ENCODE measurements at places on chromosomes 16 and 17.

GRCh38 chr17:43418441-43419374 is 19.9 kb downstream of the ARL4D start:
- DNase-seq = no peak

GRCh38 chr16:61148930-61149329 is 887.3 kb downstream of the CDH8 start:
- no peak for DNase-seq

DNA sequence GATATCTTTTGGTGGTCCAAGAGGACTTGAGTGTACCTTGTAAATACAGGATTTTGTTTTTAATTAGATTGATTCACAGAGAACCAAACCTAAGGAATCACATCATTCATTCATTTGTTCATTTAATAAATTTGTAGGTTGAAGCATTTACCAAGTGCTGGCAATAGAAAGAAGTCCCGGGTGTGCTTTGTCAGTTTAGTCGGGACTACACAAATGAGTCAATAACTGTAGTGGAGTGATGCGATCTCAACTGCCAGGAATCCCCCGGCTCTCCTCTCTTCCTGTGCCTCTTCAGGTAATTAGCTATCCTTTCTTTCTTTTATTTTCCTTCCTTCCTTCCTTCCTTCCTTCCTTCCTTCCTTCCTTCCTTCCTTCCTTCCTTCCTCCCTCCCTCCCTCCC is 1.4 kb upstream of the WWOX start:
- DNase-seq = no peak

DNA sequence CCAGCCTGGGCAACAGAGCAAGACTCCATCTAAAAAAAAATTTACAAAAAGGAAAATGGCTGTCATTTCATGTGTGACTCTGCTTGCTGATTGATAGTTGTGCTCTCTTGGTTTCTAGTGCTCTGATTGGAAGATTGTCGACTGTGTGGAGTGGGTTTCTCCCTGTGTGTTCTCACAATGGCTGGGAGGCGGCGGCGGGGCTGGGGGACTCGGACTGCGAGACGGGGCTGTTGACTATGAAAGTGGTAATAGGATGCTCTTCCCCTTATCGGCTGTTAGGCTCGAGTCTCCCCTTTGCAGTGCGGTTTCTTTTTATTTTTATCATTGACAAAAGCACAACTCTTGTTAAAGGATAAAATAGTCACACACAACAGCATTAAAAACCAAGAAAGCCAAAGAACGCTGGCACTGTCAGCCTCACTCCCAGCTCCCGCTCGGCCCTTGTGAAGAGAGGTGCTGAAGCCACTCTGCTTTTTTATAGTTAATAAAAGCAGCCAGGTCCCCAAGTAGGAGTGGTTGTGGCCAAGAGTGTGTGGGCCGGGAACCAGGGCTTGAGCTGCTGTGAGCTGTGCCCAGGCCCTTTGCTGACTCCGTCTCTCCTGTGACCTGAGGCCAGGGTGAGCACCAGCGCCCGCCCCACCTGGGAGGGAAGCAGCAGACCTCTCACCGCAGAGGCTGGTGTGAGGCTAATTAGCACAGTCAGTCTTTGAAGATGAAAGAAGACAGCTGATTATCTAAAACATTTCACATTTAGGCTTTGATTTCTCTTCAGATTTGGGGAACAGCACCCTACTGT is 36.5 kb downstream of the TBCD start:
- DNase-seq = no peak

DNA sequence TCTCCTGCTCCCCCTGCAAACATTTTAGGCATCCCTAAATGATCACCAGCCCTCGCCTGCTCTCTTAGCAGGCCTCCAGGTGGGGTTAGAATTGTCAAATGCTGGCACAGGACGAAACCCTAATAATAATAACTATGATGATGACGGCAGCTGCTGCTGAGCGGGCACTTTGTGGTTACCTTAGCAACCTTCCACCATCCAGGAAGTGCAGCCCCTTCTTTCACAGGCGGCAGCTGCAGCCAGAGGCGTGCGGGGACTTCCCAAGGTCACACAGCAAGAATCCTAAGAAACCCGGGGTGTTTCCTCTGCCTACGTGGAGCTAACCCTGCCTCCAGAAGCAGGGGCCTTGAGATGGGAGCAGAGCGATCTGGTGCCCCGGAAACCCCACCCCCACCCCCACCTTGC is 22.4 kb upstream of the EIF1 start:
- DNase-seq = peak; percentile 66

DNA sequence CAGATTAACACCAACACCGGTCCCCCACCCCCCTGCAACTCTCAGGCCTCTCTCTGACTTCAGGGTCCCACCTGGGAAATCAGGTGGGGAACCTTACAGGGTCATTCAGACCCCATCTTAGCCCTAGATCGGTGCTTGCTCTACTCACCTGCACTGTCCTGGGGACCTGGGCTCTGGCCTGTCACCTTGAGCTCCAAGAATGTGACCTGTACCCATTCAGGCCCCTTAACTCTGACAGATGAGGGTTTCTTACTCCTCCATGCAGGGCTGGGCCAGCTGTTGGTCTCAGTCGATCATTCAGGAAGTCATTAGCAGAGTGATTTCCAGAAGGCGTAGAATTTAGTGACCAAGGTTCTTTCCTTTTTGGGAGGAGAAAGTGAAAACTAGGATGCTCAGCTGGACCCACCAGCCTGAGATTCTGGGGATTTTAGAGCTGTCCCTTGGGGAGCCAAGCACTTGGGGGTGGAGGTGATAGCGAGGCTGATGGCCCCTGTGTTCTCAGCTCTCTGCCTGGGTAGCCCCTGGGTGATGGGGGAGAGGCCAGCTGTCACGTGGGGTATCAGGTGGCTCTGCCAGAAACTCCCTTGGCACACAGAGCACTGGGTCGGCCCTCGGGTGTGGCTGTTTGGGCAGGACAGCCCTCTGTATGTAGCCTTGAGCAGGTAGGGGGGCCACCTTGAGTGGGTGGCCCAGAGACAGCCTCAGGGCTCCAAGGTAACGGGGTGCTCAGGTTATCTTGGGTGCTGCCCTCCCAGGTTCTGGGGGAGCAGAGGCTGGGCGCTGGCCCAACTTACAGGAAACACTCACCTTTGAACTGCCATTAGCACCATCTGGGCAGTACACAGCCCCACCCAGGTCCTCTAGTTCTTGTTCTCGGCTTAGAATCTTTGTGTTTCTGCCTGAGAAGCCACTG is 724 bp downstream of the MVP start:
- peak; percentile 41 for DNase-seq

DNA sequence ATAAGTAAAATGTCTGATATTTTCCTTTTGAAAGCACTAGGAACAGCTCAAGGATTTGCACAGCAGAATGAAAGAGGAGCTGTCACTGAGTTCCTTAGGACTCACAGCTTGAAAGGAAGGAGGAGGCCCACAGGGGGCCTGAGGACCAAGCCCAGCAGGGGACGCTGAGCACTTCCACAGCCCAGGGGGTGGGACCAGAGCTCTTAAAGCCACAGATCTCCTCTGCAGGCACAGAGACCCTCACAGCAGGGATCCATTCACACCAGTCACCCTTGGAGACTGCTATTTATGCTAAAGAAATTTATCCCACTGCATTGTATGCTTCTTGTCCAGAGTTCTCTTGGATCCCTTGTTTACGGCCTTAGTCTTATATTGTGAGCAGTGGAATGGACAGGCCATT is 253.3 kb downstream of the STX8 start:
- DNase-seq = no peak

DNA sequence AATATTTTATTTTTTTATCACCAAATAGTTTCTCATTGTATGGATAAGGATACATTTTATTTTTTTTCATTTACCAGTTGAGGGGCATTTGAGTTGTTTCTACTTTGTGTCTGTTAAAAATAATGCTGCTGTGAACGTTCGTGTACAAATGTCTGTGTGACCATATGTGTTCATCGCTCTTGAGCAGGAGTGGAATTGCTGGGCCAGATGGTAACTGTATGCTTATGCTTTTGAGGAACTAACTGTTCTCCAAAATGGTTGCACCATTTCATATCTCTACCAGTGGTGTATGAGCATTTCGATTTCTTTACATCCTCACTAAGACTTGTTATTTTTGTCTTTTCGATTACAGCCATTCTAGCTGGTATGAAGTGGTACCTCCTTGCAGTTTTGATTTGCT is 212.5 kb upstream of the N4BP1 start:
- no peak for DNase-seq

DNA sequence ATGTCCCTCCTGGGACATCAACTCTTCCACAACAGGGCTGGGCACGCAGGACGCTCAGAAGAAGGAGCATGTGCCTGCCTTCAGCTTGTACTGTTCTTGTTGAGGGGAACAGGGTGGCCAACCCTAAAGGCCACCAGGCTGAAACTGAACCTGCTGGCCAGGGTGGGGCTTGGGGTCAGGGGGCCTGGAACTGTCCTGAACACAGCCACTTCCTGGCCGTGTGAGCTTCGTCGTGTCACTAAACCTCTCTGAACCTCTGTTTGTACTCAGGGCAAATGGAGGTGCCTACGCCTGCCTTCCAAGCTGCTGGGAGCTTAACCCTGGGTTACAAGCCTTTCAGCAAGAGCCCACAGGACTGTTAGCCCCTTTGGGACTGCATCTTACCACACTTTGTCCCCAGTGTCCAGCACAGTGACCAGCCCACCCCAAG is 6.7 kb downstream of the ARHGAP27 start:
- no peak for DNase-seq

DNA sequence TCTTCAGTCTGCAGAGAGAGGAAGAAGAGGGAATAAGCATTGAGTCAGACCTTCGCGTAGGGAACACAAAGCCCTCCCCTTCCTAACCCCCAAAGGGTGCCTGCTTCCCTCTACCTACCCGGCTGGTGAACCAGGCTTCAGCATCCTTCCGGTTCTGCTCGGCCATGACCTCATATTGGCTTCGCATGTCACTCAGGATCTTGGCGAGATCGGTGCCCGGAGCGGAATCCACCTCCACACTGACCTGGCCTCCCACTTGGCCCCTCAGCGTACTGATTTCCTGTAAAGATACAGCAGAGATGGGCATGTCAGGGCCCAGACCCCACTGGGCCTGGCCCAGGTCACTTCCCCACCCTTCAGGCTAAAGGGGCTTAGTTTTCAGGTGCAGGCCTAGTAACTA is 3.8 kb downstream of the KRT19 start:
- no peak for DNase-seq

- DNase-seq = no peak
Observed at GRCh38 chr17:81984773-81985410, 7.5 kb downstream of the ASPSCR1 start.

DNA sequence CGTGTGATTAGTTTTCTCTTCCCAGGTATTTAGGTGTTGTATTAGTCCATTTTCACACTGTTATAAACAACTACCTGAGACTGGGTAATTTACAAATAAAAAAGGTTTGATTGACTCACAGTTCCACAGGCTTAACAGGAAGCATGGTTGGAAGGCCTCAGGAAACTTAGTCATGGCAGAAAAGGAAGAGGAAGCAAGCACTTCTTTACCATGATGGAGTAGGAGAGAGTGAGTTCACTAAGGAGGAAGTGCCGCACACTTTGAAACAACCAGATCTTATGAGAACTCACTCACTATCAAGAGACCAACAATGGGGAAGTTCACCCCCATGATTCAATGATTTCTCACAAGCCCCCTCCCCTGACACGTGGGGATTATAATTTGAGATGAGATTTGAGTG is 1343.7 kb upstream of the GOT2 start:
- no peak for DNase-seq

GRCh38 chr16:7257016-7257415 is 75.6 kb upstream of the RBFOX1 start:
- no peak for DNase-seq

- DNase-seq = no peak
Observed at GRCh38 chr16:68486502-68487202, 38.3 kb upstream of the SMPD3 start.

- no peak for DNase-seq
Observed at GRCh38 chr17:56313201-56313600, 159.9 kb downstream of the ANKFN1 start.

GRCh38 chr17:39101091-39101490 is 50.3 kb downstream of the PLXDC1 start:
- no peak for DNase-seq

- DNase-seq = no peak
Observed at GRCh38 chr17:64087252-64088005, 42.5 kb downstream of the ERN1 start.

DNA sequence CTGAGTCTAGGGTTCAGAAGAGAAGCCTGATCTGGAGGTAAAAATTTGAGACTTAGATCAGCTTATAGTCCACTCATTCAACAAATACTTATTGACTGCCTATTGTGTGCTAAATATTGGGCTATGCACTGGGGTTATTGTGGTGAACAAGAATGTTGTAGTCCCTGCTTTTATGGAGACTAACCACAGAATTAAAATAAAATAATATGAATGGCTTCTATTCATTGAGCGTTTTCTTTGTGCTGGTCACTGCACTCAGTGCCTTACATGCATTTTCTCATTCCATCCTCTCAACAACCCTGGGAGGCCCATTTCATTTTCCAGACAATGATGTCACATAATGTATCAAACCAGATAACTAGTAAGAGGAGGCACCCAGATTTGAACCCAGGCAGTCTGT is 4.8 kb downstream of the NEK8 start:
- DNase-seq = no peak

- DNase-seq = no peak
Observed at GRCh38 chr16:4270595-4270994, 2.2 kb downstream of the TFAP4 start.

- peak; percentile 65 for DNase-seq
Observed at GRCh38 chr17:43900183-43900857, 7.0 kb downstream of the MPP2 start.

- no peak for DNase-seq
Observed at GRCh38 chr17:65797101-65797500, 235.7 kb upstream of the AXIN2 start.

GRCh38 chr17:4953451-4953961 is 2.6 kb downstream of the ENO3 start:
- no peak for DNase-seq

DNA sequence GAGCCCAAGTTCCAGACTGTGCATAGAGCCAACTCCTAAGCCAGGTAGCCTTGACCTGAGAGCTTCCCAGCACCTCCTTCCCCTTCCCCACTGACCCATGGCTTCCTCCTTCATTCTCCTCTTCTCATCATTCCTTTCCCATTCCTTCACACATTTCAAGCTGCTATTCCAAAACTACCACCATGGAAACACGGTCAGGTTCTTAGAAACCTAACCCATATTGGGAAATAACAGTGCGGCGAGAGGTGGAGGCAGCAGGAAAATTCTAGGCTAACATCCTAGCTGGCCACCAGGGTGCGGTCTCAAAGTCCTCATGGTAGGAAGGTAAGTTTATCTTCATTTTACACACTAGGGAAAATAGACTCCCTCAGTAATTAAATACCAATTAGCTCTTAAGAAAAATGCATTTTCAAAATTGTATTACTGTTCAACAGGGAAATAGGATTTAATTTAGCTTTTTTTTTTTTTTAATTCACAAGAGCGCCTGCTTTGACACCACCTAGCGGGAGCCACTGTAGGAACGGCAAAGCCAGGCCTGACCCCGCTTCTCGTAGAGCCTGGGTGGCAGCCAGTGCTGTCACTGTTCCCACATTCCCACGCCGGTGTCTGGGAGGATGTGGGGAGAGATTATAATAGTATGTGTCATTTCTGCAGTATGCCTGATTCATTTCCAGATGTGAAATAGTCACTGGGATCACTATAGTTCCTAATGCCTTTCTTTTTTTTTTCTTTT is 14.0 kb upstream of the SPHK1 start:
- no peak for DNase-seq
